Activated CD8-positive, alpha-beta memory T cell treated with anti-CD3 and anti-CD28 coated beads for 1 hour (primary cell): ENCODE measurements at places on chromosomes 1 and 21.

GRCh38 chr1:214331180-214331579 lies 50.2 kb downstream of the SMYD2 start:
- DNase-seq, result no peak

- no peak for DNase-seq
Observed at GRCh38 chr1:239987103-239987745, 104.5 kb upstream of the FMN2 start.

GRCh38 chr21:29133796-29134195 lies 3.4 kb downstream of the MAP3K7CL start:
- no peak for DNase-seq

- DNase-seq, result no peak
Observed at GRCh38 chr1:156664767-156665411, 12.3 kb downstream of the NES start.

DNA sequence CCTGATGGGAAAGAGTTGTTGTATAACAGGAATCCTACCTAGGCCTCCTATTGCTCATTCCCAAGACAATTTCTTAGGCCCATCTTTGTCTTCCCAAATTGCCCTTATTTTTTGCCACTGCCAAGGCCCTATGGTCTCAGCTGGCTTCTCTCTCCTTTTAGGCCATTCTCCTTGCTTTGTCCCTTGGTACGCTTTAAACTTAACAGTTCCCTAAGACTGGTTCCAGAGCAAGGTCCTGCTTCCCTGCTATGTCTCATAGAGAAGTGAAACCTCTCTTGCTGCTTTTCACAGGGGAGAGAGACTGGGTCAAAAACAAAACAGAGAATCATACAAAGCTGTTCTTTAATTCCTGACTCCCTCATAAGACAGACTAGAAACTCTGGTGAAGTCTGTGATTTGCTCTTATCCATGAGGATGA lies 77.1 kb downstream of the XCL2 start:
- DNase-seq, result no peak

DNA sequence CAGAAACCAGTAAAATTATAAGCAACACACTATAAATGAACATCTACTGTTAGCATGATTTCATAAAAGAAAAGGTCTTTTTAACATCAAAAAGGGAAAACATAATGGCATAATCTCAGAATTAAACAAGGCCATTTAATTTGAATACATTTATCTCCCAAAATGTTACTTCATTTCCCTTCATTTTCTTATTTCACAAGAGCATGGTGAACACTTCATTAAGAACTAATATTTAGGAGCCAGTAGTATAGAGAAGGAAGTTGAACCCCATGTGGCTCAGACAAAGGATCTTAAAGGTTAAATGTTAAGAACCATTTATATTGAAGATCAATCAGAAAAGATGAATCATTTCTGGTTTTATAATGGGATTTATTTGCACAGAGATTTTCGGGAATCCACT lies 981.7 kb downstream of the TTLL7 start:
- DNase-seq, result no peak

DNA sequence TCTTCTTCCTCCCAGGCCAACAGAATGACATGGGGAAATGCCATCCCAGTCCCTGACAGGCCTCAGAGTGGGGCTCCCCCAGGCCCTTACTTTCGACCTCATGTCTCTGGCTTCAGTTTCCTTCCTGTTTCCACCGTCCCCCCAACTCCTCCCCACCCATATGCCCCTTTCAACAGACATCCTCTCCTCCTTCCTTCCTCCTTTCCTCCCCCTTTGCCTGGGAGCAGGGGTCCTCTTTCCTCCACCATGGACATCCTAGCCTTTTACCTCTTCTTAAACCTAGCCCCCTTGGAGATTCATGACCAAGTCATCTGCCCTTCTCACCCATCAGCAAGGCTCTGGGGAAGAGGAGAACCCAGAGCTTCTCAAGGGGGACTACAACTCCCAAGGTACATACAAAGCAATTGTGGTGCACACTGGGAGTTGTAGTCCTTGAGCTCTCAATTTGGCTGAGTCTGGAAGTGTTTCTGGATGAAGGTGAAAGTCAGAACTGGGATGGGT lies 4.0 kb downstream of the ZBTB7B start:
- no peak for DNase-seq
